CD4-positive, alpha-beta T cell treated with Interleukin-10 for 1 hour (primary cell): ENCODE measurements at places on chromosomes 5 and 9.

- no peak for DNase-seq
Observed at GRCh38 chr5:111829701-111830100, 72.7 kb upstream of the NREP start.

- no peak for DNase-seq
Observed at GRCh38 chr9:4324513-4324912, 24.6 kb upstream of the GLIS3 start.

DNA sequence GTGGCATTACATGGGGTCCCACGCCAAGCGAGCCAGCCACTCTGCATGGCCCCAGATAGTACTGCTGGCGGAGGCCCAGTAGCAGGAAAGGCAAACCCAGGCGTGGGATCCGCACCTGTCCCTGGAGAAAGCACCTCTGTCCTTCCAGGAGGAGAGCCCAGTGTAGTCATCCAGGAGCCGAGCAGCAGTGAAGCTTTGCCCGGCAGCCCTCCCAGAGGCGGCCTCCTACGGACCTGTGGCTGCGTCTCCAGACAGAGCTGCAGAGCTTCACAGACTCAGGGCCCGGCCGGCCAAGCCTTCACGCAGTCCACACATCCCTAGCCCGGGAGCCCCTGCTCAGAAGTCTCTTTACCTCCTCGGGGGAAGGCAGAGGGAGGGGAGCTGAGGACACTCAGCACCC is 100.8 kb upstream of the PPP1R26 start:
- DNase-seq = no peak

- no peak for DNase-seq
Observed at GRCh38 chr9:94874316-94874715, 147.8 kb downstream of the AOPEP start.

- DNase-seq = peak; percentile 56
Observed at GRCh38 chr5:116947691-116948528, 373.3 kb upstream of the SEMA6A start.

GRCh38 chr9:78863531-78863930 is 566.6 kb downstream of the PSAT1 start:
- DNase-seq = no peak

DNA sequence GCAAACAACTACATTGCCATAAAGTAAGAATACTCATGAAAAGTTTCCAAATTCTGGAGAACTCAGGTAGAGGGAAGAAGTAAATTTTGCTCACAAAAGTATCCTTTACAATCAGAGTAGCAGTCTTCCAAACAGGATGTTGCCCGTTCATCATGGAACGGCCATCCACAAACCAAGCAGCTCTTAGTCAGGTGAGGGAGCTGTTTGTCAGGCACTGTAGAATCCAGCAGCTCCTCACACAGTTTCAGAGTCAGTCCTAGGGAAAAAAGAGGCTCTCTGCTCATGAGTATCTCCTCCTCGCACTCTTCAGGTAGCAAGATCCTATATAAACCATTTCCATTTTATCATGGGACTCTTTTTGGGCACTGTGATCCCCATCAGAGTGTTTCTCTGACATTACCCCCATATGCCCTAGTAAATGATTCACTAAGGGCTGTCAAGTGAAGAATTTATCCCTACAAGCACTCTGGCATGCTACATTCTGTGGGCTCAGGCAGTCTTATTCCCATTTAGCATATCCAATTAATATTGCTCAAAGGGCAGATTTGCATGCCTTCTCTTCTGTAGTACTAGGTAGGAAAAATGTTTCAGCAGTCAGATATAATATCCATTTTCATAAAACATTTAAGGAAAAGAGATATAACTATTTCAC is 97.9 kb downstream of the WDR41 start:
- DNase-seq = no peak

DNA sequence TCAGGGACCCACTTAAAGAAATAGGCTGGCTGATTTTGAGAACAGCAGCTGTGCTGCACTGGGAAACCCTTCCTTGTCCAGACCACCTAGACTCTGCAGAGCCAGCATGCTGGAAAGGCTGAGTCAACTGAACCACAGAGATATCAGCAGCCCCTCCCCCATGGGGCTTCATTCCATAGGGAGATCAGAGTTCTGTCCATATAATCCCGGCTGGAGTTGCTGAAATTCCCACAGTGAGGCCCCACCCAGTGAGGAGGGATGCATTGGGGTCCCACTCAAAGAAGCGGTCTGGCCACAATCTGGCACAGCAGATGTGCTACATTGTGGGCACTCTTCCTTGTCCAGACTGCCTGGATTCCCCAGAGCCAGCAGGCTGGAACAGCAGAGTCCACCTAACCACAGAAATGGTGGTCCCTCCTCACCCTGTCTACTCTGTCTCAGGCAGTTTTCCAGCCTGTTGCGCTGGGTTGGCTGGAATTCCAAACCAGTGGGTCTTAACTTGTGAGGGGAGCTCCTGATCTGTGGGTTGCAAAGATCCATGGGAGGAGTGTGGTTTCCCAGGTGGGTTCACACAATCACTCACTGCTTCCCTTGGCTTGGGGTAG is 127.1 kb downstream of the RNF180 start:
- DNase-seq = no peak

DNA sequence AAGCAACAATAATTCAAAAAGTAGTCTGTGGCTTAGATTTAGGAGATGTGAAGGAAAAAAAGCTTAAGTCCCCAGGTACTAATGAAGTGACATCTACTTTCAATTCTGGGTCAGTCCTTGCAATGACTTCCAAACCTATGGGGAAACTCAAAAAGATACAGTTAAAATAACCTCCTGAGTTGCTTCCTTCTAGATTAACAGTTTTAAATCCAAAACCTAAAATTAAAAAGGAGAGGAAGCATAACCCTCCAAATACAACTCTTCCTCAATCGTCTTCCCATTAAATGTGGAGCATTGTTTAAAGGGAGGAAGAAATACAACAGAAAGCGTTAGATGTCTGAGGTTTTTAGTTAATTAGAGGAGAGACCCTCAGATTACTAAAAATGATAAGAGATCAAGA is 75.7 kb downstream of the AGTPBP1 start:
- DNase-seq = no peak

DNA sequence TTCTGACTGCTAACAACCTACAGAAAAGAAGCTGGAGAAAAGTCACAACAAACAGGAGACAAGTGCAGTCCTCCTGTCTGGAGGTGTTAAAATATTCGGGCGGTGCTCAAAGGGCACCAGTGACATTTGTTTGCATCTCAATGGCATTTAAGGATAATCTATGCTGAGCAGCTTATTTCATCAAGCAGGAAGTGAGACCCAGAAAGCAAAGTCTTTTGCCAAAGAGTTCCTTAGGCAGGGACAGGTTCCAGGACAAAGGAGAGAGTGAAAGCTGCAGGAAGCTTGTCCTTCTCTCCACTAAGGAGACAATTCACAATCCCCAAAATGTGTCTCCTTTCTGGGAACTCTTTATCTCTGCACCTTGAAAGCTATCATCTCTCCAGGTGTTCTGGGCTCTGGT is 38.7 kb upstream of the CDK20 start:
- DNase-seq = no peak

GRCh38 chr5:98713027-98713426 is 60.4 kb upstream of the RGMB start:
- DNase-seq = no peak

- no peak for DNase-seq
Observed at GRCh38 chr5:111126896-111127295, 34.7 kb downstream of the WDR36 start.

DNA sequence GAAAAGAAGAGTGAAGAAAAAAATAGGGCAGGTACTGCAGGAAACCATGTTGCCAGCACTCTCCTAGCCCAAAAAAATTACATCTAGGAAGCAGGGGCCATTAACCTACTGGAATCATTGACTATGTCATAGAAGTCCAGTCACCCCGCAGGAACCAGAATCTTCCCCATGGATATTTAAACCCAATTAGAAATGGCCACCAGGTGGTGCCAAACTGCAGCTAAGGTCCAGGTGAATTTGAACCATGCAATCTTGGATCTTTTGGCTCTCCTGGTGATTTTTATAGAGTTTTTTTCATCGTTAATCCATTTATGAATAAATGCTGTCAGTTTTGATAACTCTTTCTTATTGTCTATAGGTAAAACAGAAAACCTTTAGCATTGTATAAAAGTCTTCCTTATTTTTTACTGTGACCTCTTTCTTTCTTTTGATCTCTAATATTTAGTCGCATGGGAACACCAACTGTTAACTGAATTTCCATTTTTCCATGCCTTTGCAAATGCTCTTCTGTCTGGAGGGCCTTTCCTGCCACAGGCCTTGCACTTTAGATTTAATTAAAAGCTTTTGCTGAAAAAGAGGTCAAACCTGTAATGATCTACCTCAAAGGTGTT is 147.5 kb upstream of the FGF10 start:
- DNase-seq = no peak

- peak; percentile 46 for DNase-seq
Observed at GRCh38 chr5:96687812-96688453, 25.8 kb downstream of the CAST start.
